ENCODE measurements at places on chromosomes 11 and 22.

DNA sequence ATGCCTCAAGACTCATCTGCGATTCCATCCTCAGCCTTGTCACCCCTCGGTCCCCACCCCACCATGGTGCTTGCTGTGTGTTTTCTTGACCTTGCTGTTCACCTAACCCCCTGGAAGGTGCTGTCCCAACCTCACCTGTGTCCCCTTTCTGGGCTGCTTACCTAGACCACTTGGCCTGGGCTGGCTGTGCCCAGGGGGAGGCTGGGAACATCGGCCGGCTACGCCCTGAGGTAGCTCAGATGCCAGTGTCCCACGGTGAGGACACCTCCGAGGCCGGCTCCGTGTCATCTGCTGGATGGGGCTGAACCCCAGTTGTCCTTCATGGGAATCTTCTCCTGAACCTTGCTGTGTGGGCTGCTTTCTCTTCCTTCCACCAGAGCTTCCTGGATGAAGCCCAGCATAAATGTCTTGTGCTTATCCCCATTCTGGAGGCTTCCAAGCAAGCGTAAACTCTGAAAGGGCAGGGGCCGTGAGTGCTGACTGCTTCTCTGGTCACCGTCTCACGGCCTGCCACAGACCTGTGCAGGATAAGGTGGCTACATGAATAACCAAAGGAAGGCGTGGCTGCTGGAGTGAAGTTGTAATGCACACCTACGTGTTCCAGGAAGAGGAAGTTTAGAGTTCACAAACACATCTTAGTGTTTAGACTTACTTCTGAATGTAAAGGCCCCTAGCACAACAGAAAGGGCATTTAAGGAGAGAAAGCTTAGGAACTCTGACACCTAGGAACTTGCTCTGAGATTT, 724.3 kb downstream of the TBC1D22A start:
- DNase-seq: no peak

DNA sequence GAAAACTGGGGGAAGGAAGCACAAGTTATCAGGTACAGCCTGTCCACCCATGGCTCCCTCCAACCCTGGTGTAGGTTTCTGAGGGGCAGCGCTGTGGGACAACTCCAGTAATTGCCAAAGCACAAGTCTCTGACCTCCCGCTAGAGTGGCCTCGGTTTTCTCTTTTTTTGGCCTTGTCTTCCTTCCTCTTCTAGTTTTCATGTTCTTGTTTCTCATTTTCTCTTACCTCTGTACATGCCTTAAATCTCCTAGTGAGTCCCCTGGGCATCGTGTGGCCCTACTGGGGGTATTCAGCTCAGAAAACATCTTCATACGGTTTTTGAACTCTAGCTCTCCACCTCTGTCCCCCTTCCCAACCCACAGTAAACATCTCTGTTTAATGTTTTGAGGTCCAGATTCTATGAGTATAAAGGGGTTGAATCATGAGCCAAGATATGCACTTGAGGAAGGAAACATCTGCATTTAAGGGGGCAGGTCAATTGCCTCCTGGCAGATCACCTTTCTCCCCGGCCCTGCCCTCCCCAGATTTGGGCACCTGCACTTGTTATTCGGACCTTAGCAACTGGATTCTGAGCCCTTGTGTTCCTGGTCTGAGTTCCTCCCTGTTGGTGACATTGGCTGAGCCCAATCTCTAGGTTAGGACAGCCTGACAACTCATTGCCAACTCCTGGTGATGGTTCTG, 8.4 kb upstream of the LMO2 start:
- DNase-seq: no peak

DNA sequence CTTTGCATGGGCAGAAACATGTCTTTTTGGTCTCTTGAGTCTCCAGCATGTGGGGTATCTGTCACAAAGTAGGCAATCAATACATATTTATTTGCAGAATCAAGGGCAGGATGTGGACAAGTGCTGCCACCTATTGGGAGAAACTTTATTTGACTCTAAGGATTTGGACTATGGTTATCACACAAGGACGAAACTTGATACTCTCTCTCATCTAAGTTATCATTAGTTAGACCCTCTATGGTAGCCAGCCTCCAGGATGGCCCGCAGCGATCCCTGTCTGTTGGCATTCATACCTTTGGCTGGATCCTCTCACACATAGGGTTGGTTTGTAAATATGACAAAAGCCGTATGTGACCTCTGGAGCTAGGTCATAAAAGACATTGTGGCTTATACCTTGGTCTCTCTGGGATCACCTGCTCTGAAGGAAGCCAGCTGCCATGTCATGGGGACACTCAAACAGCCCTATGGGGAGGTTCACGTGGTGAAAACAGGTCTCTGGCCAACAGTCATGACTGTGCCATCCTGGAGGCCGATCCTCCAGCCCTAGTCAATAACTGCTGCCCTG, 1.1 kb upstream of the FBXO7 start:
- peak; percentile 61 for DNase-seq

DNA sequence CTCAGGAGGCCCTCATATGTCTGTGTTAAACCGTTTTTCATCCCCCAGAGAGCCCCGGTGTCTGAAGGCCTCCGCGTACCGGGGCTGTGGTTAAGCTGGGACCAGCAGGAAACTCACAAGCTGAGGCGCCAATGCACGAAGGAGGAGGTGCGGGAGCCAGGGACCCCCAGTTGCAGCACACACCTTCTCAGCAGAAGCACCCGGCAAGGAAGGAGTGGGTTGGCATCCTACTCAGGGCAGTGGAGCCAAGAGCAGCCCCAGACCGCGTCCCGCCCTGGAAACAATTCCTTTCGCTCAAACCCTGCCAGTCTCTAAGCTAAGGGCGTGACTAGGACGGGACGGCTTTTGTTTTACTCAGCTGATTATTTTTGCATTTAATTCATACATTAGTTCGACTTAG, 726.9 kb downstream of the BRD1 start:
- DNase-seq: no peak

GRCh38 chr11:26702406-26702805, 19.5 kb downstream of the SLC5A12 start:
- DNase-seq: no peak

DNA sequence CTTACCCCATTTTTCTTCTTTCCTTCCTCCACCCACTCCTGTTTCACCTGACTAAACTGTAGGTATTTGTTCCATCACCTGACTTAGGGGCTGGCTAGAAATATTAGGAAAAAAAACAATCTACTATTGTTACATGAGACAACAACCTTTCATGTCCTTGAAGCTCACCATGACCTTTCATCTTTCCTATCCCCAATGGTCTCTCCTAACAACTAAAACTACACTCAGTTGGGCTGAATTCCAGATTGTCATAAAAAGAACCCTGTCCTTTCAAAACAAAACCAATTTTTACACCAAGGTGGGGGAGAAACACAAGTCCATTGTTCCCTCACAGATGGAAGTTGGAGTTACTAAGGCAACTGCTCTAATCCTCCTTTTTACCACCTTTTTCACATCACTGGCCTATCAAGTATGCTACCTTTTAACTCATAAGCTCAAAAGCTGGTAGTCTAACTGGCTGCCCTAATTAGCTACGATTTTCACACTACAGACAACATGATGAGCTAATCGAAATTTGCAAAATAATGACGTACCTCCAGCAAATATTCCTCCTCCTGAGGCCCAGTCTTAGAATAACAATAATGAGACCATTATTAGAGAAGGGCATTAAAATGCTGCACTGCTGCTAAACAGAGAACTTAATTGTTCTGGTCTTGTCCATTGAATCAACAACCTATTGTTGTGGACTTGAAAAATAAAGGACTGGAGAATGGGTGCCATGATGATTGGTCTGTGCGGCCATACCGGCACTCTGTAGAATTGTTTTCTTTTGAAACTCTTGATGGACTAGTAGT, 46.5 kb upstream of the SOX6 start:
- DNase-seq: no peak

GRCh38 chr11:60394666-60395380, 1.4 kb upstream of the MS4A14 start:
- DNase-seq: no peak

Measured in activated T-cell treated with anti-CD3 and anti-CD28 coated beads, Interleukin-2, amount 50 U/mL, for 24 hours (primary cell).